ENCODE measurements at places on chromosomes 2 and 18.

DNA sequence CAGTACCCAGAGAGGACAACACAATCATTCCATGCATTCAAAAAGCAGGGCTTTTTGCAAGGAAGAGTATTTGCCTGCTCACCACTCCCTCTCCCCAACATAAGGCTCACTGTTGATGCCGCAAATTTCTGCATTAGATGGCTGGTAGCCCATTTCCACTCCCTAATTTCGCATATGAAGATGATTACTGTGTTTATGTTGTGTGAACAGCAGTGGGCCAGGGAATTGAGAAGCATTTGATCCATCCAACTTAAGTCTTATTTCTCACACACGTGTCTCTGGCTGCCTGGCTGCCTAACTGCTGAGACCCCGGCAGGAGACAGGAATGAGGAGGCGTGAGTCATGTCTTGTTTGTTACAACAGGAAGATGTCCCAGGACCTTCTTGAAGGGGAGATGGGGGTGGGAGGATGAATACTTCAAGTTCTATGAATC is 294.1 kb downstream of the ALK start:
- no peak for DNase-seq

DNA sequence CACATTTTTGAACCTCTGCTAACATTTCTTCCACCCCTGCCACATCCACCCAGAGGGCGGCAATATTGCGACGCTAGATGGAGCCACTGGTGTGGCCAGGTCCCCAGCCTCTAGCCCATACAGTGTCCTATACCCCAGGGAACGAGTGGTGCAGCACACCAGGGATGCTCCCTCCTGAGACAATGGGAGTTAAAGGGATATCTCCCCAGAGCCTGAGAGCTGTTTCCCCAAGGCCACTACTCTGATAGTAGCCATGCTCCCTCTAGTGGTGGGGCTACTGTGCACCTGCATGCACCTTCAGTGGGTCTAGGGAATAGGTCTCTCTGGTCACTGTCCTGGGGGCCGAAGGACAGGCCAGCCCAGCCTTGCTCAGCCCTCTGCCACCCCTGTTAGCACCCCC is 336.4 kb upstream of the FSHR start:
- peak; percentile 86 for DNase-seq

DNA sequence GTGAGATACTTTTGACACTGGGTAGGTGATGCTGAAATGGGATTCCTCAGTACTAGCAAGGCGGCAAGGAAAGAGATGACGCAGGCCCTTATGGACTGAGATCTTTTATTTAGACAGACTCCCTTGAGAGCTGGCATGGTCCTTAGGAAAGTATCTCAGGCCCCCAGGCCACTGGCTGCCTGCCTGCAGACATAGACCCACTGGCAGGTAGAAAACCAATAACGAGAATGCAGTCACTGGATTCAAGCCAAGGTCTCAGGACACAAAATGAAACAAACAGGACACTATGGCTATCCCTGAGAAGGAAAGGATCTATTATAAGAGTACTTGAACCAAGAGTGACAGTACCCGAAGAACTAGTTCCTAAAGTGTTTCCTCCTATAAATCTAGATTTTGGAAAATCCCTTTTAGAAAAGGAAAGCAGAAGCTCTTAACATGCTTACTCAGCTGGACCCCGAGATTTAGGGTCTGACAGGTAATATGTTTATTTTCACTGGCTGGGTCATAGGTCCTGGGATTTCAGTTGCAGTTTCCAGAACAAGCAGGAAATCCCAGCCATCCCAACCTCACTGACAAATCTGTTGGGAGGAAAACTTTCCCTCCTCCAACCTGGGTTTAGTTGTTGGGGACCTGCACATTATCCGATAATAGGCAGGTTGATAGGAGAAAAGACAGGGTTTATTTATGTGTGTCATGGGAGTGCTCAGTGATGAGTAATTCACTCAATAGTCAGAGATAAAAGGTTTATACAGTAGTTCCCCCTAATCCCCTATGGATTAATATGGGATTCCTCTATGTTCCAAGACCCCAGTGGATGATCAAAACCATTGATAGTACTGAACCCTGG is 44.5 kb downstream of the COMMD1 start:
- DNase-seq, result no peak

DNA sequence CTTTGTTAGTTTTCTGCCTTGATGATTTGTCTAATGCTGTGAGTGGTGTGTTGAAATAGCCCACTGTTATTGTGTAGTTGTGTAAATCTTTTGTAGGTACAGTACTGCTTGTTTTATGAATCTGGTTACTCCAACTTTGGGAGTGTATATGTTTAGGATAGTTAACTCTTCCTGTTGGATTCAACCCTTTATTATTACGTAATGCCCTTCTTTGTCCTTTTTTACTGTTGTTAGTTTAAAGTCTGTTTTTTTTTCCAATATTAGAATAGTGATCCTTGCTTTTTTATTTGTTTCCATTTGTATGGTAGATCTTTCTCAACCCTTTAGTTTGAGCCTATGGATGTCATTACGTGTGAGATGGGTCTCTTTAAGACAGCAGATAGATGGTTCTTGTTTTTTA is 261.5 kb upstream of the CDH2 start:
- DNase-seq, result no peak

GRCh38 chr2:173021939-173022371 is 53.7 kb upstream of the MAP3K20 start:
- no peak for DNase-seq

DNA sequence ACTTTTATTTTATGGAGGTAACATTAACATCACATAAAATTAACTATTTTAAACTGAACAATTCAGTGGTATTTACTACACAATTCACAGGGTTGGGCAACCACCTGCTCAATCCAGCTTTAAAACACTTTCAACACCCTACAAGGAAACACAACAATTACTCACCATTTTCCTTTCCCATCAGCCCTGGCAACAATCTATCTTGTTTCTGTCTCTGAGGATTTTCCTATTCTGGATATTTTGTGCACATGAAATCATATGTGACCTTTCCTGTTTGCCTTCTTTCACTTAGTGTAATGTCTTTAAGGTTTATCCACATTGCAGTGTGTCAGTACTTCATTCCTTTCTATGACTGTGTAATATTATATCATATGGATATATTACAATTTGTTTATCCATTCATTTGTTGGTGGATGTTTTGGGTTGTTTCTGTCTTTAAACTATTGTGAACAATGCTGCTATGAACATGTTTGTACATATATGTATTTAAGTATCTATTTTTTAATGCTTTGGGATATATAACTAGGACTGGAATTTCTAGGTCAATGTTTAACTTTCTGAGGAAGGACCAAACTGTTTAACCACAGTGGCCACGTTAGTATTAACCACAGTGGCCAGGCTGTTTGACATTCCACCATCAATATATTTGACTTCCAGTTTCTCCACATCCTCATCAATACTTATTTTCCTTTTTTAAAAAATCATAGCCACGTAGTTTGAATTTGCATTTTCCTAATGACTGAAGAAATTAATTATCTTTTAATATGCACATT is 72.4 kb upstream of the KIF5C start:
- DNase-seq, result no peak

- no peak for DNase-seq
Measured at GRCh38 chr2:50922506-50922905, 109.4 kb downstream of the NRXN1 start.

- DNase-seq, result no peak
Measured at GRCh38 chr2:139835101-139835500, 1054.9 kb upstream of the NXPH2 start.

DNA sequence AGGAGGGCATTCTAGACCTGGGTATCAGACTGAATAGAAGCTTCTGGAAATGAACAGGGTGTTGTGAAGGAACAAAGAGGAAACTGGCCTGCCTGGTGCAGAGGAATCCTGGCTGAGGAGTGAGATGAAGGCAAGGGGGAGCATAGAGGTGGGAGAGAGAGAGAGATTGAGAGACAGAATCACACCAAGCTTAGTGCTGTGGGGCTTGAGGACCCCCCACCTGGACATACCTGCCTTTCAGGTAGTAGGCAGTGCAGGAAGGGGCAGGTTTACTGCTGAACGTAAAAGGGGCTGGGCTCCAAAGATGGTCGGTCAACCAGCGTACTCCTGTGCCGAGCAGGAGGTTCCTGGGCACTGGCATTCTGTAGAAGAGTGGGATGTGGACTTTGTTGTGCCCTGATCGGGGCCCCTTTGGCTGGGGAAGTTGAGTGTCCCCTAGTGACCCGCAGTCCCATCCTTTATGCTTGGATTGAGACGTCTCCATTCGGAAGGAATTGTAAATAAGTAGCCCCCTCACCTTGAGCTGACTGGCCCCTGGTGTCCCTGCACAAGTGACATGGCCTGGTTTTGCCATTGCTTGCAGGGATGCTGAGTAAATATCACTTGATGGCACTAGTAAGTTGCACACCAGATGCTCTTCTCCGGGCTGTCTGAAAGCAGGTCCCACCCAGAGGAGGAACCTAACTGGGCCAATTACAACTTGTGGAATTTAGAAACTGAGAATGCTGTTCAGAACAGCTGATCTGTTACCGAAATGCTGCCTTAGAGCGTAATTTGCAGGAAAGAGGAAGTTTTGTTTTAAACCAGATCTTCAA is 1.4 kb downstream of the UBE2F start:
- no peak for DNase-seq

GRCh38 chr2:68907920-68908253 is 36.7 kb upstream of the BMP10 start:
- no peak for DNase-seq

GRCh38 chr18:50401295-50401694 is 26.4 kb downstream of the SKA1 start:
- no peak for DNase-seq

DNA sequence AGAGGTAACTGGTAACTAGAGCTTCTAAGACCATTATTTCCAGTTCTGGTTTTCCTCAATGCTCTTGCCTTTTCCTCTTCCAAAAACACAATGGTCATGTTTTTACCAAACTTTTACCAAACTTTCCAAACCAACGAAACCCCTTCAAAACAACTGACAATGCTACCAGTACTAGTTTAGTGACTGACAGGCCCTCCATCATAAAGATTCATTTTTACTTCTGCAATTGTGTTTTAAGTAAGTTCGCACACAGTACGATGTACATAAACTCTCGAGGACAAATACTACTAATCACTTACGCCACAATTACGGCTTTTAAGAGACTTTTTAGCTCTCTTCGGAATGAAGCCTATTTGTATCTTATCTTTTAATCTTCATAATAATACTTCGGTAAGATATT is 900 bp downstream of the C18orf32 start:
- DNase-seq, result no peak

DNA sequence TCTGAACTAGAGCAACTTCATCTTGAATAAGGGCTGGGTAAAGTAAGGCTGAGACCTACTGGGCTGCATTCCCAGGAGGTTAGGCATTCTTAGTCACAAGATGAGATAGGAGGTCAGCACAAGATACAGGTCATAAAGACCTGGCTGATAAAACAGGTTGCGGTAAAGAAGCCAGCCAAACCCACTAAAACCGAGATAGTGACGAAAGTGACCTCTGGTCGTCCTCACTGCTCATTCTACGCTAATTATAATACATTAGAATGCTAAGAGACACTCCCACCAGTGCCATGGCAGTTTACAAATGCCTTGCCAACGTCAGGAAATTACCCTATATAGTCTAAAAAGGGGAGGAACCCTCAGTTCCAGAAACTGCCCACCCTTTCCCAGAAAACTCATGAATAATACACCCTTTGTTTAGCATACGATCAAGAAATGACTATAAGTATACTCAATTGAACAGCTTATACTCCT is 109.1 kb downstream of the FIGN start:
- DNase-seq, result no peak

- DNase-seq, result no peak
Measured at GRCh38 chr2:142545036-142545435, 332.4 kb upstream of the KYNU start.

DNA sequence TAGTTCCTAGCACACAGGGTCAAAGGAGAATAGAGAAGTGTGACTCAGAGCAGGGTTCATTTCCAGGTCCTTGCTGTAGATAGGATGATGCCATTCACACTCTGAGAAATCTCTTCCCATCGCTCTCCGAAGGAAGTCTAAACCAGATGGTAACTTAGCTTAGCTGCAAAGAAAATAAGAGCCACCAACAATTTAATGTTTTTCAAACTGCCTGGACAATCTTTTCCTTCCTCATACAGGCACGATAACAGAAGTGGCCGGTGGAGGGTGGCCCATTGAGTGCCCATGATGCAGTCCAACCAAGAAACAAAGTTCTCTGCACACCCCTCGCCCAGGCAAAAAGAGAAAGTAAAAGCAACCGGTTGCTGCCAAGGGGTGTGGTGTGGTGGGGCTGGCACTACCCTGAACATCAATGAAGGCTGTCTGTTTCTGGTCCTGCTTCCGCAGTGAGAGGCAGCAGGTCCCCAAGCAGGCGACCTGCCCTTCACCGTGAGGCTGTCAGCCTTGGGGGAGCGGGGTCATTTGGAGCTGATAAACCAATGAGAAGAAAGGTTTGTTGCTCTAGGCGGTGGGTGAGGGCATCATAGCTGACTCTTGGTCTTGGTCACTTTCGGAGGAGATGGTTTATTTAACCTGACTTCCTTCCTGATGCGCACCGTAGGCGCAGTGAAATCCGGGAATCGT is 105.6 kb upstream of the CD302 start:
- DNase-seq, result no peak

GRCh38 chr2:10720306-10720705 is 1.1 kb upstream of the ATP6V1C2 start:
- DNase-seq, result no peak

- DNase-seq, result no peak
Measured at GRCh38 chr2:7417845-7418742, 500.9 kb downstream of the RNF144A start.

DNA sequence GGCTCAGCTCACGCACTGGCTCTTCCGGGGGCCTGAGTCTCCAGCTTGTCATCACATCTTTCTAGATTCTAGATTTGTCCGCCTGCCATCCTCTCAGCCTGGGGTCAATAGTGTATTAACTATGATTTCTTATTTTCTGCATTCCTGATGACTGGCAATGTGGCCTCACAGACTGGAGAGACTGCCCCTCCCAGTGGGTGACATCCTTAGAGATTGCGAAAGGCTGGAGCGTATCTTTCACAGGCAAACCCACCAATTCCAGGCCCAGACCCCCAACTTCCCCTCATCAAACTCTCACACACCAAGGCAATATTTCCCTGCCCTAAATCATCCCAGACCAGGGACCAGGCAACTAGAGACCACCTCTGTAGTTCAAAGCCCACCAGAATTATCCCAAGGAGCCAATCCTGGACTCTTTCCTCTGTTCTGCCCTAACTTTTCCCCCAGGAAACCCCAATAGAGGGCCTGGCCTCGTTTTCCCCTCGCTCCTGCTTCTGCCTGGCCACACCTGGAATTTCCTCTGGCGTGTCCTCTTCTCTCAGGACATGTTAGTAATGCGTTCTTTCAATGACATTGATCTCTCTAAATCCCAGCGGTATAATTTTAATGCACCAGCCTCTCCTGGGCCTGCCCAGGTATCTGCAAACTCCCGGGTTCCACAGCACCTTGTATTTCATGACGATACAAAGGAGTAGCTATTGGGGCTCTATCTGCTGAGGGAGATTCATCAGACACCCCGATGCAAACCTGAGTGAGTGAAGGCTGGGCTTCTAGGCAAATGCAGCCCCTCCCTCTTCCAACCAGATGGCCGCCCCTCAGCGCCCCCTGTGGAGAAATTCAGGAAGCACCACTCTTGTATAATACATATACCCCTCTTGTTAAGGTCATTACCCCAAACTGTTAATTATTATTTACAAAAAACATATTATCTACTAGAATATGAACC is 2.4 kb upstream of the KCNF1 start:
- DNase-seq, result peak; percentile 81
